ENCODE measurements at places on chromosomes 5 and 9. TPM values are rescaled to one million over a fixed set of nuclear protein-coding genes. Genes with fewer than 3 reads are reported as not detected.

The PRLR gene
- total RNA-seq, result 0.51 TPM

- no peaks in the 10 kb centered on the region for H3K27me3 ChIP-seq
- H3K27ac ChIP-seq, result no peak overlapping the region
- no peaks in the 10 kb centered on the region for H3K4me1 ChIP-seq
- H3K4me3 ChIP-seq, result no peak overlapping the region
- H3K36me3 ChIP-seq, result no peaks in the 10 kb centered on the region
These were observed 28.1 kb upstream of the F2RL1 start for GRCh38 chr5:76790632-76791290.

DNA sequence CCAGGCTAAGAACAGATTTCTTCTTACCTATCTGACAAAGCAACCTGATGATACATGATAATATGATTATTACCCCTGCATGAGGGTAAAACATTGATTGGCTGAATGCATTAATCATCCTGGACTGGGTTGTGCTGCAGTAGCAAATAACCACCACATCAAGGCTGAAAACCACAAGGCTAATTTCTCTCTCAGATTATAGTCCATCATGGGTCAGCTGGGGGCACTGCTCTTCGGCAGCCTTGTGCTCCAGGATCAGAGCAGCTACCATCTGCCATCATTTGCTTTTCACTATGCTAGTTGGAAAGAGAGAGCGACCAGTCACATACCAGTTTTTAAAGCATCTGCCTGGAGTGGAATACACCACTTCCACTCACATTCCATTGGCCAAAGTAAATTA lies 383.5 kb downstream of the RASEF start:
- H3K27me3 ChIP-seq, result no peaks in the 10 kb centered on the region
- no peaks in the 10 kb centered on the region for H3K36me3 ChIP-seq
- no peak for DNase-seq
- H3K27ac ChIP-seq, result no peak overlapping the region

DNA sequence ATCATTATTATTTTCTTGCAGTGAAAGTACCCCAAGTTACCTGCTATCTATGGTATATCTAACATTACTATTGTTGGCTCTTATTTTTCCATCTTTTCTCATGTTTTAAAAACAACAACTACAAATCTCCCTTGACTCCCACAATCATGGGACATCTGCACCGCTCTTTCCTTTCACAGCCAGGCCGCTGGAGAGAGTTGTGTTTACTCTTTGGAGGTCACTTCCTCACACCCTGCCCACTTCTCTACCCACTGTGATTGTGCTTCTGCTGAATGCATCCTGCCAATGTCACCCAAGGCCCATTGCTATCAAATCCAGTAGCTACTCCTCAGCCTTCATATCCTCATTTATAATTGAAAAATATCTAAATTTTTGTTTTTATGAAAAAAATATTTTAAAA lies 29.7 kb downstream of the SLC28A3 start:
- H3K36me3 ChIP-seq, result no peaks in the 10 kb centered on the region
- no peaks in the 10 kb centered on the region for H3K27me3 ChIP-seq
- no peak overlapping the region for H3K27ac ChIP-seq

- no peak overlapping the region for H3K4me3 ChIP-seq
- H3K4me1 ChIP-seq, result no peaks in the 10 kb centered on the region
- H3K27ac ChIP-seq, result no peak overlapping the region
- no peak for DNase-seq
These were observed 66.4 kb downstream of the SETX start for GRCh38 chr9:132288361-132288760.

The EGFLAM gene
- 0.15 TPM for total RNA-seq

The RANBP3L gene
- not detected for total RNA-seq

- no peak for DNase-seq
- no peak overlapping the region for H3K4me3 ChIP-seq
- peaks cover 10% of the 10 kb centered on the region for H3K36me3 ChIP-seq
- no peaks in the 10 kb centered on the region for H3K27me3 ChIP-seq
- peak overlapping the region; percentile 1 for H3K27ac ChIP-seq
These were observed 58.3 kb downstream of the FBXL7 start for GRCh38 chr5:15558240-15558639.

- no peak for DNase-seq
- no peak overlapping the region for H3K27ac ChIP-seq
- no peaks in the 10 kb centered on the region for H3K27me3 ChIP-seq
- peaks cover 17% of the 10 kb centered on the region for H3K4me1 ChIP-seq
- no peak overlapping the region for H3K4me3 ChIP-seq
- H3K36me3 ChIP-seq, result no peaks in the 10 kb centered on the region
These were observed 265.6 kb downstream of the TUSC1 start for GRCh38 chr9:25412646-25413045.

GRCh38 chr5:168434001-168434400 lies 52.3 kb upstream of the RARS1 start:
- H3K27ac ChIP-seq, result no peak overlapping the region
- H3K4me3 ChIP-seq, result no peak overlapping the region
- peak; percentile 87 for DNase-seq
- no peaks in the 10 kb centered on the region for H3K4me1 ChIP-seq

The RPP25L gene
- 17.4 TPM for total RNA-seq

- H3K4me3 ChIP-seq, result no peak overlapping the region
- no peak for DNase-seq
- no peaks in the 10 kb centered on the region for H3K27me3 ChIP-seq
These were observed 2.0 kb downstream of the LCN9 start for GRCh38 chr9:135664801-135665794.

DNA sequence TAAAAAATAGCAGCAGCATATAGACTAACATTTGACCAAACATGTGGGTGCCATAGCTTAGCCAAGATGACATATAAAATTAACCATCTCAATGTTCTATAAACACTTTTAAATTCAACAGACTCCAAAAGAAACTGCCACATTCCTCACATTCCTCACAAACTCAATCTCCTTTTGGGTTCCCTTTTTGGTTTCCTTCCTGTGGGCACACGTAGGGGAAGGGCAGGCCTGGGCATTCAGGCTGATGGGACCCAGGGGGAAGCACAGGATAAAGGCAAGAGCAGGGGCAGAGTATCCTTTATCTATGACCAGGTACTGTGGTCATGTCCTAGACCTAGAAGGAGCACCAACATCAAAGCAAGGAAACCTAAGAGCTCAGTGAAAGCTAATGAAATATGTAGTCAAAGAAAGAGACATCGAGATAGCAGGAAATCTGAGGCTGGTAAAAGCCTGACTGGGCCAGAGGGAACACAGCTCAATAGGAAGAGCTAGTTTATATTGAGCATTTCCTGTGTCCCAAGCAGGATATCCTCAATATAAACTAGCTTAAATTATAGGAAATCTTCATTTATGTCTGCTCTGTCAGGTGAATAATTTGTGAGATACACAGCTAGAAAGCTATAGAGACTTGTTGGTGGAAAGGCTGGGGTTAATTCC lies 13.6 kb upstream of the ERAP1 start:
- H3K4me3 ChIP-seq, result no peak overlapping the region
- DNase-seq, result no peak
- no peaks in the 10 kb centered on the region for H3K36me3 ChIP-seq
- H3K27me3 ChIP-seq, result no peaks in the 10 kb centered on the region

The GPR151 gene
- total RNA-seq, result not detected

GRCh38 chr9:128712451-128713410 lies 10.4 kb downstream of the PKN3 start:
- H3K36me3 ChIP-seq, result no peaks in the 10 kb centered on the region
- no peak for DNase-seq
- H3K27ac ChIP-seq, result no peak overlapping the region

DNA sequence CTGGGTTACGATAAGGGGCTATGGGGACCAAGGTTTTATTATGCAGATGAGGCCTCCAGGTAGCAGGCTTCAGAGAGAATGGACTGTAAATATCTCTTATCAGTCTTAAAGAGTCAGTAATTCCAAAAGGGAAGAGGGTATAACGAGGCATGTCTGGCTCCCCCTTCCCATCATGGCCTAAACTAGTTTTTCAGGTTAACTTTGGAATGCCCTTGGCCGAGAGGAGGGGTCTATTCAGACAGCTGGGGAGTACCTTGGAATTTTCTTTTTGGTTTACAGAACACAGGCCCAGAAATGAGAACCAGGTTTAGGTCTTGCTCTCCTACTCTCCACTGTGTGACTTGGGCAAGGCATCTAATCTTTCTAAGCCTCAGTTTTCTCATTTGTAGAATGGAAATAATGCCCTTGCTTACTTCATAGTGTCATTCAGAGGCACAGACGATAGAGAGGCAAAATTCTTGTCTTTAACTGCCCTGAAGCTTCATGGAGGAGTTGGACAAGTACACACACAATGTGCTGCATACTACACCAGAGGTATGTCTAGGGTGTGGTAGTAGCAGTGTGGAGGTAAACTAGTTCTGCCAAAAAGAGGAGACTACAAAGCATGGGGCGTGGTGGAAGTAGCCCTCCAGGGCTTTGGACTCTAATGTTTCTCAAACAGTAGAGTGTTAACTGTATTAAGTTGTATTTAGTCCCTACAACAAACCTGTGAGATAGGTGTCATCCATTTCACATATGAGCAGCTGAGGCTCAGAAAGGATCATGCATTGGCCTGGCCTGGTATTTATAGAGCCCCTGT lies 45.5 kb downstream of the IRF1 start:
- H3K4me1 ChIP-seq, result no peaks in the 10 kb centered on the region
- no peak overlapping the region for H3K4me3 ChIP-seq
- H3K27me3 ChIP-seq, result no peaks in the 10 kb centered on the region
- H3K36me3 ChIP-seq, result no peaks in the 10 kb centered on the region
- H3K27ac ChIP-seq, result no peak overlapping the region

The KIF20A gene
- 128 TPM for total RNA-seq

DNA sequence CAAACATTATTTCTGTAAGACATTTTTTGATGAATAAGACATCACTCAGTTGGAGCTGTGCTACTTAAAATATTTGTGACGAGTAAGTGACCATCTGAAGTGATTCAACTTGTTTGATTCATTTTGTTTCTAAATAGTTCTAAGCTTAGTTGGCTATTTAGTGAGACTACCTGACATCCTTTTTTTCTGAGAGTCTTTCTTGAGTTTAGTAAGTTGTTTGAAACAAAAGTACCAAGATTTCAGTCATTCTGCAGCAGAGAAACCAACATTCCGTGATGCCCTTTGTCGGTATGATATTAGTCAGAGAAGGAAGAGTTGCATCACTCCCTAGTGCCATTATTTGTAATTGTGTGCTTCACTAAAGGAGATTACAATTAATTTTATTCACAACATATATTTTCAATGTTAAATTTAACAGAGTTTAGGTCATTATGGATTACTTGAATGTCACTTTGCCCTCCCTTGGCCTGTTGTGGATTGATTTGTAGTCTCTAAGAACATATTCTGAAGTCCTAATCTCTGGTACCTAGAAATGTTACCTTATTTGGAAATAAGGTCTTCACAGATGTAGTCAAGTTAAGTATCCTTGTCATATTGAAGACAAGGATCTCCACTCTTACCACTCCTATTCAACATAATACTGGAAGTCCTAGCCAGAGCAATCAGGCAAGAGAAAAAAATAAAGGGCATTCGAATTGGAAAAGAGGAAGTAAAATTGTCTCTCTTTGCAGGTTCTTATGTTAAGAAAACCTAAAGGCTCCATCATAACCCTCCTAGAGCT lies 212.2 kb downstream of the PCSK1 start:
- no peak for DNase-seq
- no peak overlapping the region for H3K4me3 ChIP-seq
- no peaks in the 10 kb centered on the region for H3K27me3 ChIP-seq
- no peak overlapping the region for H3K27ac ChIP-seq
- no peaks in the 10 kb centered on the region for H3K4me1 ChIP-seq

The JADE2 gene
- total RNA-seq, result 1.7 TPM

The PANK3 gene
- 117 TPM for total RNA-seq

The C9orf153 gene
- not detected for total RNA-seq

The BAAT gene
- total RNA-seq, result 0.09 TPM

The IL4 gene
- not detected for total RNA-seq

DNA sequence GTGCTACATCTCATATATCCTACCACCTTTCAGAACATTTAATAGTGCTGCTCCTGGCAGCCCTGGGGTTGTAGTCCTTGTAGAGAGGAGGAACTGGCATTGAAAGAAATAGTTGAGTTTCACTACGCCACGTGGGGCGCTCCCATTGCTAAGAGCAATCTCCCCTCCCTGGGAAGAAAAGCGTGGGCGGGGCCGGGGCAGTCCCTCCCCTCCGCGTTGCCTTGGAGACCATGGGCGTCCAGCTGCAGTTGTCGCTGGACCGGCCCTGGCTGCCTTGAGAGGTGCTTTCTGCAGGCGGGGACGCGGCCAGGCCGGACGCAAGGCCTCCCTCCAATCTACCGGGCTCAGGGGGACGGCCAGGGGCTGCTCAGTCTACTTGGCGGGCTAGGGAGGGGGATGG lies 368 bp upstream of the CCDC180 start:
- H3K36me3 ChIP-seq, result no peaks in the 10 kb centered on the region
- no peaks in the 10 kb centered on the region for H3K27me3 ChIP-seq
- no peak overlapping the region for H3K27ac ChIP-seq
- no peak overlapping the region for H3K4me3 ChIP-seq
- peaks cover 5% of the 10 kb centered on the region for H3K4me1 ChIP-seq
- peak; percentile 97 for DNase-seq

DNA sequence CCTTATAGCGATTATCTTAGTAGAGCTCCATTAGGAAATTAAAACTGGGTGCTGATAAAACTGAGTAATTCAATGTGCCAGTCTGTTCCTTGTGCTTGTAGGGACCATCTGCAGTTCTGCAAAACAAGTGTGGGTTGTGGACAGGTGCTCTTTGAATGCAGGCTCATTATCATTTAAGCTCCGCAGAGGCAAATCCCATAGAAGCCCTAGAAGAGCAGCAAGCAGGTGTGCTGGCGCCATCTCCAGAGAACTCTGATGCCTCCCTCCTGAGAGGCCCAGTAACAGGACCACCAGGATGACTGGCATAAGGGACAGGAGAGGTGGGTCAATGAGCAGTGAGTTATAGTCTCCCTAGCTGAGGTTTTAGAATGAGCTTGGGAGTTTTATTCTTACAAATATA lies 1342.4 kb upstream of the DMAC1 start:
- no peak overlapping the region for H3K4me3 ChIP-seq
- no peaks in the 10 kb centered on the region for H3K36me3 ChIP-seq
- H3K27me3 ChIP-seq, result no peaks in the 10 kb centered on the region

The LIFR gene
- 2.2 TPM for total RNA-seq

- no peak overlapping the region for H3K27ac ChIP-seq
- DNase-seq, result no peak
- H3K4me1 ChIP-seq, result no peaks in the 10 kb centered on the region
- H3K4me3 ChIP-seq, result no peak overlapping the region
These were observed 710.8 kb upstream of the WWC1 start for GRCh38 chr5:167580608-167581007.

- DNase-seq, result no peak
- no peaks in the 10 kb centered on the region for H3K36me3 ChIP-seq
- peaks cover 14% of the 10 kb centered on the region for H3K4me1 ChIP-seq
- H3K4me3 ChIP-seq, result no peak overlapping the region
- no peaks in the 10 kb centered on the region for H3K27me3 ChIP-seq
- H3K27ac ChIP-seq, result no peak overlapping the region
These were observed 200.4 kb downstream of the FBXL7 start for GRCh38 chr5:15700373-15700772.

DNA sequence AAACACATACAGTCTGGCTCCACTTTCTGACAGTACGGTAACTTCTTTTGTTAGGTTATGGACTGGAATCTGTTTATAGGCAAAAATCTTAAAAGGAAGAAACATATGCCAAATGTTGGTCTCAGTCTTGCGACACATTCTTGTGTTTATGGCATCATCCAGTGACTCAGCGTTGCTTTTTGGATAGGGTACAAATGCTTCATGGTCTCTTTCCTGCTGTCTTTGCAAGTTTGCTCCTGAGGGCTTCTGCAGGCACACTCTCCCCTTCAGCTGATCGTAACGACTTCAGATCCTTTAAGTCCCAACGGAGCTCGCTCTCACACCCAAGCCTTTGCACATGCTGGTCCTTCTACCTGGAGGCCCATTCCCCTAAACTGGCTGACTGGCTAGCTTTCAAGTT lies 23.6 kb upstream of the TNFSF8 start:
- no peak for DNase-seq
- H3K27ac ChIP-seq, result no peak overlapping the region
- H3K4me1 ChIP-seq, result no peaks in the 10 kb centered on the region
- H3K27me3 ChIP-seq, result peaks cover 18% of the 10 kb centered on the region
